ENCODE measurements at places on chromosomes 13 and 19.

DNA sequence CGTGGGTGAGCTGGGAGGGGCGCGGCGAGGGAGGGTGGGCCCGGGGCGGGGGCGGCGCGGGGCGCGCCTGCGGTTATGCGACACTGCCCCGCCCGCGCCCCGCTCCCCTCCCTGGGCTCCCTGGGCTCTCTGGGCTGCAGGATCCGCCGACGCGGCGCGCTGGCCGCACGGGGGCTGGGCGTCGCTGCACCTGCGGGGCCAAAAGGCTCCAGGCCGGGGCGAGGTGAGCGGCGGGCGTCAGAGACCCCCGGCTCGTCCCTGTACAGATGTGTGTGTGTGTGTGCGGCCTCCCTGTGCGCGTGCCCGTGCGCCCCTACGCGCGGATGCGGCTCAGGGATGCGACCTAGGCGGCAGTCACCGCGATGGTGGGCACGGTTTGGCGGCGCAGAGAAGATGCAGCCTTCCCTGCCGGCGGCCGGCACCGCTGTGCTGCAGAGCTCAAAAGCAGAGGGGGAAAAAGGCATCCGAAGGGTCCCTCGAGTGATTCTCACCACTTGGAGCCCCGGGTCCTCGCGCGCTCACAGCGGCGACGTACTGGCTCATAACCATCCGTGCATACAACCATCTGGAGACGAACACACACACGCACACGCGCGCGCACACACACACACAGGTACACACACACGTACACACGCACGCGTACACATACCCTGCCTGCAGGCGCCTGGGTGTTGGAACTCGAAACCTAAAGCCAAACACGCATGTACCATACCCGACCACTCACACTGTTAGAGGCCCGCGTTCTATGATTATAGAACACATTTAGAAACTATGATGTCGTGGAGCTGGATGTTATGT is 709 bp downstream of the ATP8A2 start:
- no peak for DNase-seq

GRCh38 chr13:40047322-40047771 is 391.9 kb downstream of the COG6 start:
- no peak for DNase-seq

DNA sequence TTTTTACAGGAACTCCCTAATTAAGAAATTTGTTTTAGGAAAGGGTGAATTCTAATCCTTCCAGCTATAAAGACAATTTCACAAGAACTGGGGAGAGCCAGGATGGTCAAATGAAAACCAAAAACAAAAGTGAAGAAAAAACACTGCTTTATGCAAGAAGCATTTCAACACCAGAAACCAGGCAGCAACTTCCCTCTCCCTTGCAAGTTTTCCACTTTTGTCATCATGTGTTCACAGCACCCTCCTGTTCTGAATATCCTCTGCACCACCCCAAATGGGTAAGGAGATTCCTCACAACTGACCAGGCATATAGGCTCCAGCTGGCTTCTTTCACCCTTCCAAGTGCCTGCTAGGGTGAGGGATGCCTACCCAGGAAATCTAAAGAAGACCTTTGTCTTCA is 328.1 kb downstream of the TBC1D4 start:
- DNase-seq: no peak

DNA sequence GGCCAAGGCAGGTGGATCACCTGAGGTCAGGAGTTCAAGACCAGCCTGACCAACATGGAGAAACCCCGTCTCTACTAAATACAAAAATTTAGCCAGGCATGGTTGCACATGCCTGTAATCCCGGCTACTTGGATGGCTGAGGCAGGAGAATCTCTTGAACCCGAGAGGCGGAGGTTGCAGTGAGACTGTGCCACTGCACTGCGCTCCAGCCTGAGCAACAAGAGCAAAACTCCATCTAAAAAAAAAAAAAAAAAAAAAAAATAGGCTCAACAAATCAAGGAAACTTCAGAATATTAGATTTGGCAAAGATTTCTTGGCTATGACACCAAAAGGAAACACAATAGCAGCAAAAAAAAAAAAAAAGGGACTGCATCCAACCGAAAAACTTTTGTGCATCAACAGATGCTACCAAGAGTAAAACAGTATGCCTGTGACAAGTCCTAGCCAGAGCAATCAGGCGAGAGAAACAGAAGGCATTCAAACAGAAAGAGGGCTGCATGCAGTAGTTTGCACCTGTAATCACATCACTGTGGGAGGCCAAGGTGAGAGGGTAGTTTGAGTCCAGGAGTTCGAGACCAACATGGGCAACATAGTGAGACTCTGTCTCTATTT is 23.8 kb downstream of the ZNF160 start:
- no peak for DNase-seq

DNA sequence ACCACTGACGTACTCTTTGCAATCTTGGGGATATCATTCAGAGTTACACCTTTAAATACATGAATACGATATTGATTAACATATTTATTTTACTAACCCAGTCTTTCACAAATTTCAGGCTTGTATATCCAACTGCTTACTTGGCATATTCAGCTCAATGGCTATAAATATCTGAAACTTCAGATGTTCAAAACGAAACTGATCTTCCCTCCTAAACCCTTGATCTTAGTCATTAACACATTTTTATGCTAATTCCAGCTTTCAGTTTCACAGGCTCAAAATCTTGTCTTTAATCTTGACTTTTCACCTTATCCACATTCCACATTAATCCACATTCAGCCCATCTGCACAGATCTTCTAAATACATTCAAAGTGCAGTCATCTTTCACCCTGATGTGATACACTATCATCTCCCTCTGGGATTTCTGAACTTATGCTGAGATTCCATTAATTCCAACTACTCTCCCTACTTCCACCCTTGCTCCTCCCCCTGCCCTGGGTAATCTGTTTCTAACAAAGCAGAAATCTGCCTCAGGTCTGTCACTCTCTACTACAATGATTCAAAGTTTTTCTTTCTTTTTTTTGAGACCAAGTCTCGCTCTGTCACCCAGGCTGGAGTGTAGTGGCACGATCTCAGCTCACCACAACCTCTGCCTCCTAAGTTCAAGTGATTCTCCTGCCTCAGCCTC is 387.2 kb downstream of the GPC5 start:
- DNase-seq: no peak
